Lung microvascular endothelial cell (primary cell): ENCODE measurements at places on chromosomes 2 and 18. TPM values are rescaled to one million over a fixed set of nuclear protein-coding genes. Genes with fewer than 3 reads are reported as not detected.
A peak's percentile ranks its signal among the peaks of the same experiment; 100 is the strongest.

DNA sequence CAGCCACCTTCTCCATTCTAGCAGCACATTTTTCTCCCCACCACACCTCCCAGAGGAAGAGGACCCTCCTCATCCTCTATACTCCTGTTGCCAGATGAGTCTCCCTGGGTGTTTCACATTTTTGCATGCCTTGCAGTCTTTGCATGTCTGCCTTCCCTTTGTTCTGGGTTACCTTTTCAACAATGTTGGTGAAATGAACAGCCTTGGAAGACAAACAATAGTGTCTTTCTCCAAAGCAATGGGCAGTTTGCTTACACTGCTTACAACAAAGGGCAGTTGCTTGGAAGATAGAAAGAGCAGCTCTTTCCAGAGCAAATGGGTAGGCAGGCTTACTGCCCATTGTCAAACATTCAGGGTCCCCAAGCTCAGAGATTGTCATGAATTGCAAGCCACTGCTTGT, 14.5 kb upstream of the SEH1L start:
- no peak for DNase-seq

DNA sequence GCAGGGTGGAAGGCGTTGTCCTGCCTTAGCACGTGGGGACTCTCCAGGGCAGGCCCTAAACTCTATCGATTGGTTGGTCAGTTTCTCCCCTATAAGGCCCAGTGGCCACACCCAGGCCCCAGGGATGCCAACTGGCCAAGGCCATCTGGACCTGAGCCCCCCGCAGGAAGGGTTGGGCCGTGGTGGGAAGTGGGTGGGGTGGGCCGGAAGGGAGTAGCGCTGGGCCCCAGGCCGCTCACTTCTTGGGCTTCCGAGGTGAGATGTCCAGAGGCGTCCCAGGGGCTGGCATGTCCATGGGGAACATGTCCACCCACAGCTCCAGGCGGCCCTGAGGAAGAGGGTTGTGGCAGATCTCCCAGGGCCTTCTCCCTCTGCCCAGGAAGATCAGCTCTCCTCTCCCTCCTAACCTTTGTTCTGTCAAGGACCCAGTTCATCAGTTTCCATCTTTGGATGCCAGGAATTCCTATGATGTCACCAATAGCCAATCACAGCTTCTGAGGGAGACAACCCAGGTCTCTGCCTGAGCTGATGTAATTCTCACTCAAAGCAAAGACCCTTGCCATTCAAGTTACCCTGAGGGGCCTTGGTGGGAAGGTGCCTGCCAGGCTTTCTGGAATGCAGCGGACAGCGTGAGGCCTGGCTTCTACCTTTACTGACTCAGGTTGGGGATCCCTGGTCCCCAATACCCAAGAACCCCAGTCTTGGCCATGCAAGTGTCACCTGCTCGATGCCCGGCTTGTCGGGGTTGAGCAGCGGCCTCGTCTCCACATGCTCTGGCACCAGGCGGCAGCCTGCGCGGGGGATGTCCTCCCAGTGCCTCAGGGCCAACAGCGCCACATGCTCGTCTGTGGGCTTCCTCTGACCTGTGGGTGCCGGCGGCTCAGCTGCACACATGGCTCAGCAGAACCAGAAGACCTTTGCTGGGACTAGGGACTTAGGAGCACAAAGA, 14.4 kb downstream of the OTOF start:
- DNase-seq: no peak

GRCh38 chr18:45049578-45050319, 369.1 kb downstream of the SETBP1 start:
- DNase-seq: no peak

GRCh38 chr2:60706021-60706420, 50.0 kb upstream of the PAPOLG start:
- DNase-seq: no peak

GRCh38 chr2:216066230-216066629, 15.4 kb downstream of the PECR start:
- DNase-seq: no peak

GRCh38 chr2:196315388-196316049, 144.1 kb upstream of the STK17B start:
- no peak for DNase-seq

DNA sequence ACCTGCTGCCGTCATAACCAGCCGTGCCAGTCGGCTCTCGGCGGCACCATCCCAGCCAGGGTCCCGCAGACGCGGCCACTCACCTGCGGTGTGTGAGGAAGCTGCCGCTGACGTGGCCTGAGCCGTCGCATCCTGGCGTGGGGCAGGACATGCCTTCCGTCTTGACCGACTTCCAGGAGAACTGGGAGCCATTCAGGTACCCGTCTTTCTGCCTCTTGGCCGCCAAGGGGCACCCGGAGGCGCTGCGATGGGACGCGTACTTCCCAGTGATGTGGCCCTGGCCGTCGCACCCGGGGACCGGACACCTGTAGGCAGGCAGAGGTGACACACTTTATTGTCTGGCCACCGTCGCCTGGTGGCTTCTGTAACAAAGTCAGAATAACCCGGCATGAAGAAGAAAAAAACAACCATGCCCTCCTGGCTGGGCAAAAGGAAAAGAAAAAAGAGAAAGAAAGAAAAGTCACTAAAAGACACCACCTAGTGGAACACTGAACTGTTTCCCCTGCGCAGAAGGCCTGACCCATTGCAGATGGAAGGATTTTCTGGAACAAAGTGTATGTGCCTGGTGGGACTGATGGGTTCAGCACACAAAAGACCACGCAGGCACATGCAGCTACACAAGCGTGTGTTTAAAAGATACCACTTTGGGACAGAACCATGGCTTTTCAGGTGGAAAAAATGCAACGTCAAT, 94.9 kb upstream of the PXDN start:
- no peak for DNase-seq

DNA sequence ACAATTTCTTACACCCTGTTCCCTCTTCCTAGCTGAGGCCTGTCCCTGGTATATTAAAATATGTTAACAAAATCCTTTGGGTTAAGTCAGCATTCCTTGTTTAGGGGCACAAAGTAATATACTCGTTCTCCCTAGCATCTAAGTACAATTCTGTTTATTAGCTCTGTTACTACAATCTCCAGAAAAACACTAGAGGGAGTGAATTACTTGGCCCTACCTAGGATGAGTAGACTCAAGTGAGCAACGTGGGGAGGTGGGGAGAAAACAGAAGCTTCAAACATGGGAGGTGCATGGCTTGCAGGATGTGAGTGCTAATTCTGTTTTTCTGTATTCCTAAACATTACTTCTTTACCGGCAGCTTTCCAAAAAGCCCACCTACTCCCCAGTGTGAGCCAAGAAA, 89.7 kb downstream of the FSIP2 start:
- DNase-seq: no peak

DNA sequence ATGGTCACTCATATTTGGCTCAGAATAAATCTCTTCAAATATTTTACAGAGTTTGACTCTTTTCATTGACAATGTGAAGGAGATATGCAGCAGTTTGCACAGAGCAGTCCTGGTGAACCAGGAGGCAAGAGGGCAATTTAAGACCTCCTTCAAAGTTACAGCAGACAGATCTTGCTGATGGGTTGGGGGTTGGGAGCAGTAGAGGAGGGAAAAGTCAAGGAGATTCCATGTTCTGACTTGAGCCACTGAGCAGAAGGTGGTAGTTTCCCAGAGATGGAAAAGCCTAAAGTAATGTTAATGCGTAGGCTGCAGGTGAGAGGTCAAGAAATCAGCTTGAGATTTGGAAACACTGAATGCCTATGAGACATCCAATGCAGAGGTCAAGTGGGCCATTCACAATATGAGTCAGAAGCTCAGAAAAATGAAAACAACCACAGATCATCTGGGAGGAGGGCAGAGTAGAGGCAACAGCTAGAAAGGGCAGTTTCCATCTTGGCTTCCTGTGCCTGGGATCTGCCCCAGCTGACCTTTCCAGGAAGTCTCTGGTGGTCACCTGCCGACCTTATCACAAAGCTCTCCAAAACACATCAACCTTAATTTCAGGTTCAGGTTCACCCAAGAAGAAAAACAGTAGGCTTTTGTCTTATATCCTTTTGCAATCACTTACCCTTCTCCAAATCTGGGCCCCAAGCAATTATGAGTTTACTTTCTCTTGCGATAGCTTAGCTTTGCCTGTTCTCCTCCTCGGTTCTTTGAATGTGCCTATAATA, 197.5 kb upstream of the ARL4C start:
- DNase-seq: peak; percentile 14

DNA sequence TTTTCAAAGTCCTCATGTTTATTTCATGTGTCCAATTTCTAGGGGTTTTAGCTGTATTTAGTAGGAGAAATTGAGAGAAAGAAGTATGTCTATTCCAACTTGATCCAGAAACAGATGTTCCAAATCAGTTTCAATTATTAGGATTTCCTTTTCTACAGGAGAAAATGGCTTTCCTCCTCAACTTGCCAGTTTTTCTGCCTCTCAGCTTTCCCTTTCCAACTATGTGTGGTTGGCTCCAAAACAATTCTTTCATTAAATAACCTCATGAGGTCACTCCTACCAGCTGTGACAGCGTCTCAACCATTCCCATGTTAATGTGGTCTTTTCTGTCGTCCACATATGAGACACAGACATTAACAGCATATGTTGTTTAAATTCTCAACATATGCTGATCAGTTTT, 13.1 kb downstream of the XIRP2 start:
- DNase-seq: no peak

DNA sequence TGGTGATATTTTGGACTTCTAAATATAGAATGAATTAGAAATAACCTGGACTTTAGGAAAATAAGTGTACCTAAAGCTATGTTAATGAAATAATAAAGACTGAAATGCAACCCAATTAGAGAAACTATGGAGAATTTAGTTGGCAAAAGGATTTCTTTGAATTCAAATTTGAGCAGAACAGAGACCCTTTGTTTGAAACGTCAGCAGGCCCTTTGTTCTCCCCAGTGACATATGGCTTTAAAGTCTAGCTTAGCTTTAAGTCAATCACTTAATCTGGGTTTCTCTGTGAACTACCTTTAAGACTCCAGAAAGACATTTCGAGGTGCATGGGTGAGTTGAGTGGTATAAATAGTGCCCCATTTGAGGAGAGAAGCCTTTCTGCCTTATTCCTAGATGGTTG, 130.5 kb upstream of the CREB1 start:
- DNase-seq: no peak

- DNase-seq: no peak
Measured at GRCh38 chr2:53104263-53104662, 663.3 kb upstream of the CHAC2 start.

- no peak for DNase-seq
Measured at GRCh38 chr18:57802213-57803102, 657 bp downstream of the ATP8B1 start.

GRCh38 chr18:34787931-34788532, 77.9 kb downstream of the DTNA start:
- DNase-seq: peak; percentile 83

- no peak for DNase-seq
Measured at GRCh38 chr2:234290671-234291070, 206.2 kb downstream of the ARL4C start.

DNA sequence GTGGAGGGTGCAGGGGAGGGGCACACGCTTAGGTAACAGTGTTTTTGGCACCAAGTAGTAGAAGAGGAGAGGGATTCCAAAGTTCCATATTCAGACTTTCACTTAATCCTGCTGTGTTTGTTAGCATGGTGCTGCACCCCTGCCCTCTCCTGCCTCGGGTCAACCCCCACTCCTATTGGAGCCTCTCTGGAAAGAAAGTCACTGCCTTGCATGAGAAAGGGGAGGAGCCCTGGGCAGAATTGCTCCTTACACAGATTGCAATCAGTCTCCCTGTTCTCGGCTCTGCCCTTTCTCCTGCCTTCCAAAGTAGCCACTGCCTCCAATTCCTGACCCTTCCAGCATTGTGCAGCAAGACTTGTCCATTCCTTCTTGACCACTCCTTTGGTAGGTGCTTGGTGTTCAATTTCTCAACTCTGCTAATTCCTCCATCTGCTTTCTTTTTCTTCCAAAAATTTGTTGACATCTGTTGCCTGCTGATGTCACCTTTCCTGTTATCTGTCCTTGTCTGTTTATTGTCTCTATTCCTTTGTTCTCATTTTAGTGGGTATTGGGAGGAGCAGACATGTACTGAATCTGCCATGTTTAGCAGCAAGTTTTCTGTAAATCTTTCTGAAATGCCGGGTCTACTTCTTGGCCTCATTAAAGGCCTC, 225.4 kb downstream of the LOXHD1 start:
- no peak for DNase-seq

- DNase-seq: no peak
Measured at GRCh38 chr2:15096873-15097272, 464.3 kb downstream of the NBAS start.

DNA sequence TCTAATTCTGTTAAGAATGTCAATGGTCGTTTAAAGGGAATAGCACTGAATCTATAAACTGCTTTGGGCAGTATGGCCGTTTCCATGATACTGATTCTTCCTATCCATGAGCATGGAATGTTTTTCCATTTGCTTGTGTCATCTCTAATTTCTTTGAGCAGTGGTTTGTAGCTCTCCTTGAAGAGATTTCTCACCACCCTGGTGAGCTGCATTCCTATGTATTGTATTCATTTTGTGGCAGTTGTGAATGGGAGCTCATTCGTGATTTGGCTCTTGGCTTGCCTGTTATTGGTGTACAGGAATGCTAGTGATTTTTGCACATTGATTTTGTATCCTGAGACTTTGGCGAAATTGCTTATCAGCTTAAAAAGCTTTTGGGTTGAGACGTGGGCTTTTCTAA, 38.3 kb upstream of the WDR75 start:
- DNase-seq: no peak

DNA sequence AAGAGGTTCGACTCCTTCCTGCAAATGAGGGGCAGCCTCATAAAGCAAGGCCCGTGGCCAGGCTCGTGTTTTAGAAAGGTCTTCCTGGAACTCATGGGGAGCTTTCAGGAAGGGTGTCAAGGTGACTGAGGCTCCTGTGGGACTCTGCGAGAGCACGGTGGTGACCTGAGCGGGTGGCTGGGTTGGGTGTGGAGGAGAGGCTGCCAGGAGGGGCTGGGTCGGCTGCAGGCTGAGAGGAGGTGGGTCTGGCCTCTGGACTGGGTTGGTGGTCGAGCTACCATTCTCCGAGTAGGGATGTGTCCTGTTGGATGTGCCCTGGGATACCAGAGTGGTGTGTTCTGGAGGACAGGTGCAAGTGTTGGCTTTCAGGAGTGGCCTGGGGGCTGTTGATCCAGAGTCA, 86.4 kb downstream of the DGKD start:
- DNase-seq: no peak

- peak; percentile 61 for DNase-seq
Measured at GRCh38 chr2:101149241-101150192, 1.7 kb downstream of the TBC1D8 start.

DIPK1C gene
- not detected in 2 replicates for total RNA-seq

FBXO48 gene
- total RNA-seq: 0.20 and 0.22 TPM in 2 replicates

HOXD10 gene
- total RNA-seq: 4.0 and 4.4 TPM in 2 replicates

TTR gene
- total RNA-seq: not detected in 2 replicates

MAPK4 gene
- not detected in 2 replicates for total RNA-seq

GYPC gene
- 393 and 773 TPM in 2 replicates for total RNA-seq

FAM237A gene
- total RNA-seq: not detected in 2 replicates
